Retinal pigment epithelial cell (primary cell): ENCODE measurements at places on chromosomes 3 and 15.

DNA sequence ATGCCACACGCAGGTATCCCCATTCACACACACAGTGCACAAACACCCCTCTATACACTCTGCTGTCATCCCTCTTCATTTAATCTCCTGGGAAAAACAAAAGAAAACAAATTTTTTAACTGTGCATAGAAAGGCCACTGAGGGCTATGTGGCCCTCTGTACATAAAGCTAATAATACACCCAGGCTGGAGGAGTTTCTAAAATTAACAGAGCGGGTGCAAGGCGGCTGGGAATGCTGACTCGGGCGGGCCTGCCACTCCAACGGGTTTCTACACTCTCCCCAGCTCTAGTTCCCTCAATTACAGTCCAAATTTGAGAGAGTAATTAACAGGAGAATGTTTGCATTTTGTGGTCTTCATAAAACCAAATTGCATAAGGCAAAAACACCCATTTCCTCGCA, 23.1 kb downstream of the HCN4 start:
- no peak for DNase-seq

DNA sequence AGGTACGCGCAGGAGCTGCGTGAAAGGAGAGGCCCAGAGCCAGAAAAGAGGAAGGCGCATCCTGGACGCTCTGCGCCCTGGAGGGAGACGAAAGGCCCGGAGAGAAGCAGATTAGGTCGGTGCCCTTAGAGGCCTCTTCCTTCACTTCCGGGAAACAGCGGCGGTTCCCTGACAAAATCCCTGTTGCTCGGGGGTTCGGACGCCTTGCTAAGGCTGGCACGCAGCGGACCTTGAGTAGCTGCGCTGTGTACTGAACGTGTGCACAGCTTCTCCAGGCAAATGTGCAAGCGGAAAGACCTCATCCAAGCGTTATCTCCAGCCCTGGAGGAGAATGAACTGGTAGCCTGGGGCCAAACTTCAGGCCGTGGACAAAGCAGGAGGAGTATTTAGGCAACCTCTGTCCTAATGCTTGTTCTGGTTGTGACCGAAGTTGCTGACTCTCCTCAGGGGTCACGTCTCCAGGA, 3.0 kb upstream of the SOX14 start:
- DNase-seq: no peak

DNA sequence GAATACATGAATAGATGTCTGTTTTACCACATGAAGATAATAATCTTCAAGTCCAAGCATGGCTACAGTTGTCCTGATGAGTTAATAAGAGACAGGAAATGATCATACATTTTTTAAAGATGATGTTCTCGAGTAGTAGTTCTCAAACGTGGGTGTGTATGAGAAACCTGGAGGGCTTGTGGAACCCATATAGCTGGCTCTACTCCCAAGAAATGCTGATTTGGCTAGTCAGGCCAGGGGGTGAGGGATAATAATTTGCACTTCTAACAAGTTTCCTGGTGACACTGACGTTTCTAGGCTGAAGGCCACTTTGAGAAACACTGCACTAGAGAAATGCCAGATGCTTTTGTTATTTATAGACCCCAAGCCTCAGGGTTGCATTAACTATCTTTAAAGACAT, 37.0 kb downstream of the ROPN1B start:
- DNase-seq: no peak

DNA sequence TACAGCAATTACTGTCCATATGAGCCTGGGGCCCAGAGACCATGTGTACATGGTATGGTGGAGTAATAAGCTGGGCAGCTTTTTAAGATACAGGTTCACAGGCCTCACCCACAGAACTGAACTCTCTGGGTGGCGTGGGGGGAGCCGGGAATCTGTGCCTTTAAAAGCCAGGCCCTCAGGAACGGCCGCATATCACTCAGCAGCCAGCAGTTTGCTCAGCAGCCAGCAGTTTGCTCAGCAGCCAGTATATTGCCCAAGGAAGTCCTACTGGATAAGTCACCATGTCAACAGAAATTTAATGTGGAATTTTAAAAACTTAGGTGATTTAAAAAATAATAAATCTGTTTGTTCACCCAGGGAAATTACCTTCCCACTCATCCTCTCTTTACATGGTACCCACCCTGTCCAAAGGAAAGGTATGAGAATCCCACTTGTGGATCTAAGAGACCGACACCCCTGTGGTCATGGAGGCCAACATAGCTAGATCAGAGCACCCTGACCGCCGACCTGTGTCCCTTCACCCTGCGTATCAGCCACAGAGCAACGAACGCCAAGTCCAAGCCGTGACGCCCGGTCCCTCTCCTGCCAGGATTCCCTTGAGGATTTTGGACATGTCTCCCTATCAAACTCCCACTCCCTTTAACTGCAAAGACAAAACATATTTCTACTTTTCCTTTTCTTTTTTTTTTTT, 95.7 kb upstream of the CHRM5 start:
- DNase-seq: no peak

- no peak for DNase-seq
Measured at GRCh38 chr3:74370342-74370741, 244.1 kb downstream of the CNTN3 start.
